ENCODE measurements at places on chromosomes 1 and 21. TPM values are rescaled to one million over a fixed set of nuclear protein-coding genes. Genes with fewer than 3 reads are reported as not detected.

- no peak overlapping the region for H3K27ac ChIP-seq
- no peak for DNase-seq
- no peaks in the 10 kb centered on the region for H3K4me1 ChIP-seq
- H3K27me3 ChIP-seq, result no peaks in the 10 kb centered on the region
Measured at GRCh38 chr21:26797878-26798456, 47.2 kb downstream of the ADAMTS1 start.

DNA sequence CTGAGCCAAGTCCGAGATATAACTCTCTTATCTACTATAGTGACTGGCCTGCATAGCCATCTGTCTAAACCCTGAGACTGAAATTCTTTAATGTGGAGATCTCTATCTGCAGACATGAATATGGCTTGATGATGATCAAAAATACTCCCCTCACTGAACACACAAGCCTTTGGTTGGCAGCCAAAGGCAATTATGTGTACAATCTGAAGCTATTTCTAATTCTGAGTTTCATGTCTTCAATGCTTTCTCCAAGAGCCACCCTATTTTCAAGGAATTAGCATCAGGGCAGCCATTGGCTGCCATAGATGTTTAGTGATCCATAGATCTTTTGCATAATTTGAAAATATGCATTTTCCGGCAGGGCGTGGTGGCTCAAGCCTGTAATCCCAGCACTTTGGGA, 168.2 kb downstream of the TGFB2 start:
- no peaks in the 10 kb centered on the region for H3K4me1 ChIP-seq
- no peak overlapping the region for H3K27ac ChIP-seq
- no peaks in the 10 kb centered on the region for H3K36me3 ChIP-seq

DNA sequence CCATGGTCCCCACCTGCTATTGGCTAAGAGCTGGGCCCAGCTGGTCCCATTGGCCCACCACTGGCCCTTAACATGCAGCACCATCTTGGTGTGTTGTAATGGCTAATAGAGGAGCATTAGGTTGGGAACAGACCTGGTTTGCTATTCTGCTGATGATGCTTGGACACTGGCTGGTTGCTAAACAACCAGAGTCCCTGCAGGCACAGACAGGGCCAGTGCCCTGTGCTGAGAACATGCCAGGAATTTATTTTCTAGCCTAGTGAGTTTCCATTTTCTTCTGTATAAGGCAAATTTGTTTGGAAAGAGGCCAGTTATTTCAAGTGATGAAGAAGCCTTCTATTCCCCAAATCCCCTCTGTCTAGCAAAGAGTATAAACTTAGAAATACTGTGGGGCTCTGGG, 42.9 kb upstream of the TDRD10 start:
- H3K4me1 ChIP-seq, result no peaks in the 10 kb centered on the region
- no peaks in the 10 kb centered on the region for H3K36me3 ChIP-seq
- no peak overlapping the region for H3K27ac ChIP-seq
- peaks cover 2% of the 10 kb centered on the region for H3K27me3 ChIP-seq
- no peak for DNase-seq
- no peak overlapping the region for H3K4me3 ChIP-seq

The MACF1 gene
- polyA plus RNA-seq, result 99.5 TPM

The PLEKHA6 gene
- 59.3 TPM for polyA plus RNA-seq

All from large intestine (tissue), 12 donors.